ENCODE measurements at places on chromosomes 6 and 20.

DNA sequence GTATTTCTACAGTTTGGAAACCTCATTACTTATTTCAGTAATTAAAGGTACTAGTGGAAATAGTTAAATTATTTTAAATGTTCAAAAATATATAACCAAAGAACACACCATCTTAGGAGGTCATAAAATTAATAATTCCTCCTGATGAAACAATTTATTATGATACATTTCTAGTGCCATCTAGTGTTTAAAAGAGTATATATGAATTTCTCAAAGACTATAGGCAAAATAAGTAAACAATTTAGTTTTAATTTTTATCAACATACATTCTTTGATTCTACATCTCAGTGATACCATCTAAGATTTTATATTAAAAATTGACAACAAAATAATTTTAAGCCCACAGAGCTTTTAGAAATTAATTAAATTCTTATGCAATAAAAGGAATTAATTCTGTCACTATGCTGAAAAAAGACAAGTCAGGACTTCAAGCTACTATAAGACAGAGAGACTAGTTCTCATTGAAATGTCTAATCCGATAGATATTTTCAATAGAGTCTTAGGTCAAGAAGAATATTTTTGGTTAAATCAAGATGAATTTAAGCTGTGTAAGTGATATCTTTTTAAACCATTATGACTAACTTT, 107.8 kb upstream of the RNF217 start:
- DNase-seq: no peak

GRCh38 chr20:25276533-25277050, 28.7 kb downstream of the PYGB start:
- DNase-seq: no peak

GRCh38 chr6:25961619-25962148, 918 bp upstream of the TRIM38 start:
- no peak for DNase-seq

DNA sequence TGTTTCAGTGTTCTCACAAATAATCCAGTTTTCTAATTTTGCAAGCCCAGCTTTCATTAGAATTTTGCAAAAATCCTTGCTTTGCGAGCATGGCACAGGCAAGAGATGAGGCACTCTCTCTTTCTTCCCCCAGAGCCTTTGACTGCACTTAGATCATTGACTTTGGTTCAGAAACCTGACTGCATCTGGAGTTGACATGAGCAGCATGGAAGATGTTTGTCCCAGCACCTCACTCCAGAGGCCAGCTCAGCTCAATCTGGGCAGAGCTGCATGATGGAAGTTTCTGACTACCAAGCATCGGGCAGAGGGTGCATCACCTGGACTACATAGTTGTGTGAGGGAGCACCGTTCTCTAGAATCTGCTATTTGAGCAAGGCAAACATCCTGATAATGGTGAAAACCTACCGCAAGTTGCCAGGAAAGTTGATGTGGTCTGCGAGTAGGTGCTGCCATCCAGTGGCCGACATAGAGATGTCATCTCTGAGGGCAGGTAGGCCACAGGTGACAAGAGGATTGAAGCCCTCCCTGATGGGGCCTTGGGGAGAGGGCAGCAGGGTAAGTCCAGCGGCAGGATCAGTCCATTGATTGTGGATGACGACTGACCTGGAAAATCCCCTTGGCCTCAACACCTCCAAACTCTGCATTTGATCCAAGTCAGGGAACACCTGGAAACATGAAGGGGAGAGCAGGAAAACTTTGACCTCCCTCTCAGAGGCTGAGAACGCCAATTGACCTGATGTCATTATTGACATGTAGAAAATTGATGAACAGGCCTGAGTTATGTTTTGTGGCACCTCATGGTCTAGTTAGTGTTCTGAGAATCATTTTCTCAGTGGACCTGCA, 3.8 kb upstream of the LPA start:
- DNase-seq: no peak

GRCh38 chr6:122871079-122871478, 82.0 kb downstream of the SMPDL3A start:
- no peak for DNase-seq

DNA sequence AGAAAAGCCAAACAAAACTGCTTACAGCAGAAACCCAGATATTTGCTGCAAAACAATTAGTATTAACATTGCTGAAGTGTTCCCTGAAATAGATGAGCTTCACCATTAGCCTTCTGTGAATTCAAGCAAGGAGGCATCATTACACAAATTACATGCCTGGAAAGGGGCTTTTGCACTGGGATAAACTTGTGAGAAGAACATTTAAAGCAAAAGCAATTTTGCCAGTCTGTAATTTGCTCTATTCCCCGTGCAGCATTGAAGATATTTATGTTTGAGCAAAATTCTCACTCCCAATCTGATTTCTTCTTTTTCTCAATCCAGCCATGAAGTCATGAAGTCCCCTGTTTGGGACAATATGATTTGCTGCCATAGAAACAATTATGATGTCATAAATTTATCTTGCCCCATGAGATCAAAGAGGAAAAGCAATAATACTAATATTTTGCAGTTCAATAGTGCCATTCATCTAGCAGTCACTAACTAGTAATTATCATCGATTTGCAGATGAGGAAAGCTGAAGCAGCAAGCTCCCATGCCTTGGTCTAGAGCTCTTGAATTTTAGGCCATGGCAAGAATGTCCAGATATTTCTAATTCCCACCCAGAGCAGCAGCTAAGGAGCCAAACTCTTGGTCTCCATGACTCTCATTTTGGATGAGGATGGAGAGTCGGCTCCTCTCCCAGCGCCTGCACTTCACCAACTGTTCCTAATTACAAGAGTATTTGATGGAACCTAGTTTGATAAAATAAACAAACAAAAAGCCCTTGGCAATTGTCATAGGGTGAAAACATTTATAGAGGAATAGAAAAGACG, 49.5 kb upstream of the CCN6 start:
- DNase-seq: no peak

DNA sequence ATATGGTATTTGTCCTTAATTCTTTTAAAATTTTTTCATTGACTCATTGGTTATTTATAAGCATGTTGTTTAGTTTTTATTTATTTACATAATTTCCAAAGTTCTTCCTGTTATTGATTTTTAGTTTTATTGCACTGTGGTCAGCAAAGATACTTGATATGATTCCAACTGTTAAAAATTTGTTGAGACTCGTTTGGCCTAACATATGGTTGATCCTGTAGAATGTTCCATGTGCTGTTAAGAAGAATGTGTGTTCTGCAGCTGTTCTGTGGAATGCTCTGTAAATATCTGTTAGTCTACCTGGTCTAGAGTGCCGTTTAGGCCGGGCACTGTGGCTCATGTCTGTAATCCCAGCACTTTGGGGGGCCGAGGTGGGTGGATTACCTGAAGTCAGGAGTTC, 197.7 kb downstream of the CD109 start:
- DNase-seq: no peak

GRCh38 chr6:73180763-73181619, 44.3 kb downstream of the KHDC1L start:
- DNase-seq: no peak

- no peak for DNase-seq
Observed at GRCh38 chr20:48828734-48829460, 1.1 kb upstream of the PREX1 start.

DNA sequence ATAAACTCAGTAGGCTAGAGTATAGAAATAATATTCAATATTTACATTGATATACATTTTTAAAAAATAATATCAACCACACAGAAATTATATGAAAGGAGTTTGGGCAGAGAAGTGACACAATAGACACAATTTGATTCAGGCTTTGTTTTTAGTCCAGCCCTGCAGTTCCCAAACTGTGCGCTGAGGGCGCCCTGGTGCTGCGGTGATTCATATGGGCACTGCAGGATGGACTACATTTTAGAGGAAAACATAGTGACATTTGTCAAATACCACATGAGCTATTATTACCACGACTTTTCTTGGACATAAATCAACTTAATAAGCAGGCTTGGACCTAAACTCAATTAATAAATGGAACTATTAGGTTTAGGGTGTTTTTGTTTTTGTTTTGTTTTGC, 364.3 kb upstream of the ID4 start:
- DNase-seq: no peak

DNA sequence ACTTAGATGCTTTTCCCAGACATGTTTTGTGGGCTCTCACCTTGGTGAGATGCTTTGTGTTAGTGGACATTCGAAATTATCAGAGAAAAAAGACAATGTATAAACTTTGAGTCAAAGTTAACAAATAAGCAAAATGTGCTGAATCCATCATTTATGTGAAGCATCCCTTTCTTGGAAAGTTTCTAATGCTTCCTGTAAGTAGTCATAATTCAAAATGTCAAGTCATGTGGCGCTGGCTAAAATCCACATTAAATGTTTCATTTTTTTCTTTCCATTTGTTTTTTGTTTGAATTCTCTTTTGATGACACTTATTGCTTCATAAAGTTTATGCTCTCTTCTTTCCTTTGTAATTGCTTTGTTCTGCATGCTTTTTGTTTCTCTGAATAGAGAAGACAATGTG, 107.2 kb upstream of the CENPW start:
- no peak for DNase-seq

DNA sequence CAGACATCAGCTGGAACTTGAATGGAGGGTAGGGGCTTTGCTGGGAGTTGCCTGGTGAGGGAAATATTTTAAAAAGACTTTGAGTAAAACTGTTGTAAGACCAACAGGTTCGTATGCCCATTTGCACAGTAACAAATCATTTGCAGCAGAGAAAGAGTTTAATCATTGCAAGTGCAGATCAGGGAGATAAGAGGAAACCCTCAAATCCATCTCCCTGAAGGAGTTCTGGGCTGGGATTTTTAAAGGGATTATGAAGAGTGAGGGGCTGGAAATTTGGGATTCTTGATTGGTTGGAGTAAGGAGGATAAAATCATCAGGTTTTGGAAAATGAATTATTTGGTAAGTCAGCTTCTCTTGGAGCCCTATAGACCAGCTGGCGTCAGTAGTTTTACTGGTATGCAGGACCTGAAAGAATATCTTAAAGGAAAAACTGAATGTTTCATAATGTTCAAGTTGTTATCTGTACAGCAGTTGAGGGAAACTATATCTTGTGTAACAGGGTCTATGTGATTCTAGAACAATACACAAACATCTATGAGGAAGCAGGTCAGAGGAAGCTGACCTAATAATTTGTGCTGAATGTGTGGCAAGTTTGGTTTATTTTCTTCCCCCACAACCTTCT, 295.5 kb downstream of the PLCB1 start:
- DNase-seq: no peak

DNA sequence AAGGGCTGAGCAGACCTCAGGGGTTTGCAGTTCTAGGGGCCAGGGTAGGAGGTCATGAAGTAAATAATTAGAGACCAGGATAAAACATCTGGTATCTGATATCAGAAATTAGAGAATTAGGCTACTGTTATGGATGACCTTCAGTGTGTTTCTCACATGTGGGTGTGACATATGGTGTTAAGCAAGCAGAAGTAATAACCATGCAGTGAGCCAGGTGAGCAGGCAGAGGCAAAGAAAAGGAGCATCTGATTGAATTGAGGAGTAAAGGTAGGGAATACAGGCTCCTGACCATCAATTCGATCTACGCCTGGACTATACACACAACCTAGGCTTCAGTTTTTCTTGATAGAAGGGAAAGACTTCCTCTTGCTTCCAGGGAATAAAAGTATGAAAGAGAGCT, 34.7 kb upstream of the MAP3K7 start:
- no peak for DNase-seq

DNA sequence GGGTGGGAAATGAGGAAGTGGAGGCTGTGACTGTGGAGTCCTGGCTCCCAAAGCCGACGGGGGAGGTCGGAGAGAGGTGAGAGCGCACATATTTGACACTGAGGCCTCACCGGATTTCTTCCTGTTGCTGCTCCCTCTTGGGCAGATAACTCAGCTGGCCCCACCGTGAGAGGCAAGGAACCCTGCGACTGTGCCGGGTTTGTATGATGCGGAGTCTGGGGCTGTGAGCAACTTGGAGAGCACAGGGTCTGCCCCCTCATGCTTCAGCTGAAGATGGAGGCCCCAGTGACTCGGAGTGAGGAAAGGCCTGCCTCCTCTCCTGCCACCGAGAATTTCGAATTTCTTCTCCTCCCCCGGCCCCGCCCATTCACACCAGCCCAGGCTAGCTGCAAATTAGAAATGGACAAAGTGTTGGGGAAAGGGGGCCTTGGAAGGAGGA, 160.6 kb downstream of the GRM4 start:
- no peak for DNase-seq

GRCh38 chr6:22884456-22884855, 315.1 kb downstream of the HDGFL1 start:
- DNase-seq: no peak

- DNase-seq: no peak
Observed at GRCh38 chr6:156776470-156776839, 723 bp upstream of the ARID1B start.

- DNase-seq: peak; percentile 88
Observed at GRCh38 chr6:13814176-13814937, at the start of gene MCUR1. Gene MCUR1 (minus strand): TSS chr6:13814557. CDS start chr6:13814429, 128 bp downstream.

- no peak for DNase-seq
Observed at GRCh38 chr20:11556410-11556809, 361.3 kb upstream of the BTBD3 start.

DNA sequence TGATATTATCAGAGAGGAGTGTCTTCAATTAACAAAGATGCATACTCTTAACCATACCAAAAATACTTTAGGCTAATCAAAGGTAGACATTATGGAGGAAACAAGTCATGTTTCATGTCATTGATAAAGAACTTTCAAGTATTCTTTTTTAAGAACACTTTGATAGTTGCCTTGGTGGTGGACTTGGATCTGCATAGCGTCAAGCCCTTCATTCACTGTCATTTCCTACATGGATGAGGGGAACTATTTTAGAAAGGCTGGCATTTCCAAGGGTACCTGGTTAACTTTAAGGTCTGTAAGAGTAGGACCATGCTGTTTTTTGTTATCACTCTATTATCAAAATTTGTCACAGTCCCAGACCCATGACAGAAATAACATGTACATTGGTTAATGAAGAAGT, 622.5 kb downstream of the PKHD1 start:
- no peak for DNase-seq

DNA sequence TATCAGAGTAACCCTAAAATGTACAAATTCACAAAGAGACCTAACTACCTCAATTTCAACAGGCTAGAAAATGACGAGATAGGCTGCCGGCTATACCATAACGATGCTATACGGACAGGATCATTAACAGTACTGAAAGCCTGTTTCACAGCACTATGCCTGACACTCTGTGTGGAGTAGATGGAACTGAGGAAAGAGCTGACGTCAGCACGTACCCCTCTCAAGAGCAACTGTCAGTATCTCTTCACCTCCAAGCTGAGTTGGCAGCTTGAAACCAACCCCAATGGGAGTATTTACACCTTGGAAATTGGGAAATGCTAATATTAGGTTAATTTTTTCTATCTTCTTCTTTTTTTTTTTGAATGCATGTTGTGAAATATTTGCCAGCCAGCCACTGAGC, 53.6 kb downstream of the HUS1B start:
- no peak for DNase-seq

GRCh38 chr6:150001295-150002008, 23.9 kb downstream of the RAET1L start:
- DNase-seq: no peak

- DNase-seq: no peak
Observed at GRCh38 chr20:48800177-48800576, 27.6 kb downstream of the PREX1 start.

All from amygdala (tissue), 56 donors.